ENCODE measurements at places on chromosomes 7 and 10. TPM values are rescaled to one million over a fixed set of nuclear protein-coding genes. Genes with fewer than 3 reads are reported as not detected.

GRCh38 chr7:20906801-20907453 is 120.2 kb upstream of the SP8 start:
- DNase-seq, result no peak

DNA sequence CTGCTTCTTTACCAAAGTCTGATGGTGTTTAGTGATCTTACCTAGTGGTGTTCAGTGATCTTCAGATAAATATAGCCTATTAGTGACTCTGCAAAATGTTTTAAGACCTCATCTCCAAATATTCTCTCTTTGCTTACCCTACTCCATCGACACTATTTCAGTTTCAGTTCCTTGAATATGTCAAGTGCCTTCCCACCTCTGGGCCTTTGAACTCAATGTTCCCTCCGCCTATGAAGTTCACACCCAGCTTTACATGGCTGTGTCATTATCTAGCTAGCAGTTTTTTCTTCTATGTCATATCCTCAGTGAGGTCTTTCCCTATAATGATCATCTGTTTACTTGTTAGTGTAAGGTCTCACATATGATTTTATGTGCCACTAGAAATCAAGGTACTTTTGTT is 322.6 kb downstream of the DGKB start:
- DNase-seq, result no peak

DNA sequence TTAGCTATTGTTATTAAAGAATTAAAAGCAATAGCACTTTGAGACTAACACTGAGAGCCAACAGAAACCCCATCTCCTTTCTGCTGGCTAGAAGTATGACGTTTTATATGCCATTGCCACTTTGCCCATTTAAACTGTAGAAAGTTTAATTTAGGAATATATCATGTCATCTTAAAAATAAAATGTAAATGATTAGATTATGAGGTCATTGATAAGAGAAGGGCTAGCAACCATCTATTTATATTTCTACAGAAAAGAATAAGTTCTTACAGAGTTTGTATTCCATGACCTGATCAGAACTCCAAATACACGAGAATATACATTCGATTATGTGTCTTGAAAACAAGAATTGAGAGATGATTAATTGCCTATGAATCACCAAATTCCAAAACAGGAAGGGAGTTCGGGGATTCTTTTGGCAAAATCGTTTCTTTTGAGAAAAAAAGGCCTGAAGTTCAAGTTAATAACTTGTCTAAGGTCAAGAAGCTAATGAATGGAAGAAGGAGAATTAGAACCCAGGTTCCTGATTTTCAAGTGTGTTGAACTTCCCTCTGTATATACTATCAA is 227.0 kb downstream of the TRIL start:
- DNase-seq, result no peak

GRCh38 chr7:80721883-80722615 is 83.6 kb downstream of the CD36 start:
- no peak for DNase-seq

- DNase-seq, result no peak
These were observed 92.1 kb downstream of the CCDC71L start for GRCh38 chr7:106568680-106569499.

DNA sequence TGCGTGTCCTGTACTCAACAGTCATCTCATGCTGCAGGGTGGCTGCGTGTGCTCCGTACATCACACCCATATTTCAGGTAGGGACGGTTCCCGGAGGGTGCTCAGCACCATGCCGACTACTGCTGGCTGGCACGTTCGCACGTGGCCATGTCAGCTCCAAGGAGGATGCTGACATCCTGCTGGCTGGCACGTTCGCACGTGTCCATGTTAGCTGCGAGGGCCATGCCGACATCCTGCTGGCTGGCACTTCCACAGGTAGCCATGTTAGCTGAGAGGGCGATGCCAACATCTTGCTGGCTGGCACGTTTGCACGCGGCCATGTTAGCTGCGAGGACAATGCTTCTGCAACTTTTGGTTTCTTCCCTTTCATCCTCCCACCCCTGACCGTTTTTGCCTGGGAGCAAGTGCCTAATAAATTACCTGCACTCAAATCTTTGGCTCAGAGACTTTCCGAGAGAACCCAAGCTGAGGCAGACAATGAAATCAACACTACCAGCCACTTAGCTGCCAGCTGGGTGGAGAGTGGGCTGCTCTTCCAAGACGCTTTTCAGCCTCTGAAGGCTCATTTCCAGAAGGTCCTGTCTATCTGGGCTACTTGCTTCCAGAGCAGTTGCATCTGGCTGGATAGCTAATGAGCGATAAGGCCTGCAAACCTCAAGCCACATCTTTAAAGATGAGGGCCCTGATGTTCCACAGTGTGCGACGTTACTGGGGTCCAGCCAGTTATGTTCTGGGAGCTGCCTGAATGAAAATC is 104.6 kb downstream of the WDR37 start:
- no peak for DNase-seq

DNA sequence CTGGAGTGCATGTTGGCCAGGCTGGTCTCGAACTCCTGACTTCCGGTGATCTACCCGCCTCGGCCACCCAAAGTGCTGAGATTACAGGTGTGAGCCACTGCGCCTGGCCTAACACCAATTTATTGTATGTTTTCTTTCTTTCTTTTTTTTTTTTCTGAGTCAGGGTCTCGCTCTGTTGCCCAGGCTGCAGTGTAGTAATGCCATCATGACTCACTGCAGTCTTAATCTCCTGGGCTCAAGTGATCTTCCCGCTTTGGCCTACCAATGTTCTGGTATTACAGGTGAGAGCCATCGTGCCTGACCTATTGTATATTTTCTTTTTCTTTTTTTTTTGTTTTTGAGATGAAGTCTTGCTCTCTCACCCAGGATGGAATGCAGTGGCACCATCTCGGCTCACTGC is 33.8 kb upstream of the UBE2H start:
- no peak for DNase-seq

- DNase-seq, result no peak
These were observed 188.9 kb downstream of the AHR start for GRCh38 chr7:17487343-17487742.

DNA sequence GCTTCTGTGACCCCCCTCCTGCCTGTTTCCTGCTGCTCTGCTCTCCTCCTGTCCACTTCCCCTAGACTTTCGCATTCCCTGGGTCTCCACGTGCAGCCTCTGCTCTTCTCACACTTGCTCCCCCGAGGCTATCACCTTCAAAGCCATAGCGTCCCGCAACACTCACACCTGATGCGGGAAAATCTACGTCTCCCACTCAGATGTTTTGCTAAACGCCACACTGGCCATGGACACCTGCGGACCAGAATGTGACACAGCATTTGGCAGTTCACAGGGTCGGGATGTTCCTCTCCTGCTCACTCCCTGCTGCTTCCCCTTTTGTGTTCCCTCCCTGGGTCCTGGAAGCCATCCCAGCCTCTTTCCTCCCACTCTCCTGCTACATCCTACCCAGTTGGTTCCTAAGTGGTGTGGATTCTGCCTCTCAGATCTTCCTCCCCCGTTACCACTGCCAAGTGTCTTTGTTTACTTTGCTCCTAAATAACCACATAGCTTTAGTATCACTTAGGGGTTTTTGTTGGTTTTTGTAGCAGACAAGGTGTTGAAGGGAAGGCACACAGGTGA is 33.7 kb upstream of the RBM33 start:
- no peak for DNase-seq

GRCh38 chr10:45461034-45461433 is 87.0 kb downstream of the ALOX5 start:
- DNase-seq, result no peak

GRCh38 chr10:86266446-86267242 is 100.0 kb downstream of the GRID1 start:
- DNase-seq, result no peak

GRCh38 chr7:137601642-137602041 is 245.1 kb downstream of the DGKI start:
- DNase-seq, result no peak

DNA sequence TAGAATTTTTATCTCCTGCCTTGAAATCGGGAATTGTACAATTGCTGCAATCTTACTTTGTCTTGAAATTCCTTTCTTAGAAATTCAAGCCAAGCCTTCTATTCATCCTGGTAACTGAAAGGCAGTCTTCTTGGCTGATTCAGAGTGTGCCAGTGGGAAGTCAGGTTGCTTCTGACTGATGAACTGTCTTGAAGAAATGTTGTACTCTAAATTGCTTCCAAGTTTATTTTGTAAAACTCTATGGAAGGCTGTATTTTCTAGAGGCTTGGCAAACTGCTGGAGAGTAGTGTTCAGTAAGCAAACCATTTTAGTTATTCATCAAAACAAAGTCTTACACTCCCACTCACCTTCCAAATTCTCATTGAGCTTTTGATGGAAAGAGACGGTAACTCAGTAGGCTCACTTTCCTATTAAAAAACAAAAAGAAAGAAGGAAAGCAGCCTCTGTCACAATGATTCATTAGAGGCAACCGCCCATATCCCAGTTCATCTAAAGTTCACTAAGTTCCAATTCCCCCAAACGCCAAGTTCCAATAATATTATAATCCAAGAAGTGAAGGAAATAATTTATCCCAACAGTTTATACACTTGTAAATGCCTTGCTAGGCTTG is 187.9 kb upstream of the MALRD1 start:
- no peak for DNase-seq

GRCh38 chr10:112735041-112735695 is 214.9 kb upstream of the TCF7L2 start:
- no peak for DNase-seq

- DNase-seq, result no peak
These were observed 22.4 kb downstream of the ADGRA1 start for GRCh38 chr10:133110133-133110532.

DNA sequence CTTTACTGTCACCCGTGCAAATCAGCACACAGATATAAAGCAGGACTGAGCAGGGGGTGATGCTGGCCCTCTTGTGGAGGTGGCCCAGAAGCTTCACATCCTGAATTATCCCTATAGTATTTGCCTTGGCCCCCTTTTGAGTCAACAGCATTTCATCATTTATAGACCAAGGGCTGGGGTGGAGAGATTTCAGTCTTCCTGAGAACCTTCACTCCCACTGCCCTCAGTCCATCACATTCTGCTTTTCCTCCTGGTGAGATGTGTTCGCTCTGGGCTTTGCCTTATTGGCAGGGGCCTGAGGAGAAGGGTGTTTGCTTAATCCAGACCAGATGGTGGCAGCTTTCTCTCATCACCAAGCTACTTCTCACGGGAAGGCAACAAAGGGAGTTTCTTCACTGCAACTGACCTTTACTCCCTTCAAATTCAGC is 47.7 kb downstream of the NOC3L start:
- no peak for DNase-seq

DNA sequence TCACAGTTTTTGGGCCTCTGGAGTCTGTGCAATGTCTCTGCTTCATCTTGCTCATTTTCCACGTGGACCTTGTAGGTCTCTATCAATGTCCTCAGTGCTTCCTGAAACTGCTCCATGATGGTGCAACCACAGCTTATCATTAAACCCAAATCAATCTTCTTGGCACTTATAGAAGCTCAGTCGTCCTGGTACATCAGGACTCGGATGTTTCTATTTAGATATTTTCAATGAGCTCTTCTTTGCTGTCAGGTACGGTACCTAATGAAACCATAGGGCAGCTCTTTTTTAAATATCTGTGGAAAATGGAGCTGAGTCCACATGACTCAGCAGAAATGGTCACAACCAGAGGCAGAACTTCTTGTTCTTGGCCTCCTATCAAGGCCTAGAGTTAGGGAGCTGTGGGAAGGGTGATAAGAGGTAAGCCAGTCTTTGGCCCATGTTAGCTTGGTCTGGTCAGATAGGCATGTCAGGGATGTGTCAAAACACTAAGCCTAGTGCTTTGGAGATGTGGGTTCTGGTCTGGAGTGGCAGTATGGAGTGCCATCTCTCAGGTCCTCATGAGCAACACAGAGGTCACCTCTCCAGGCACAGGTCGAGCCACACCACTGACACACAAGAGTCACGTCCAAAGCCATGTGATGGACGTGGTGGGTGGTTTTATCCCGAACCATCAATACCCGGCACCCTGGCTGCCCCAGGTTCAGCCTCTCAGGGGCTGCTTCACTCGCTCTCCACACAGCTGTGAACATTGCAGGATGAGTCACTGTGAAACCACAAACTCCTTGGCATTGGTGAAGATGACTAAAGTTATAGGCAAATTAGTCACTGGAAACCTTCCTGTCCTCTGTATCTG is 87.0 kb downstream of the TBXAS1 start:
- no peak for DNase-seq

DNA sequence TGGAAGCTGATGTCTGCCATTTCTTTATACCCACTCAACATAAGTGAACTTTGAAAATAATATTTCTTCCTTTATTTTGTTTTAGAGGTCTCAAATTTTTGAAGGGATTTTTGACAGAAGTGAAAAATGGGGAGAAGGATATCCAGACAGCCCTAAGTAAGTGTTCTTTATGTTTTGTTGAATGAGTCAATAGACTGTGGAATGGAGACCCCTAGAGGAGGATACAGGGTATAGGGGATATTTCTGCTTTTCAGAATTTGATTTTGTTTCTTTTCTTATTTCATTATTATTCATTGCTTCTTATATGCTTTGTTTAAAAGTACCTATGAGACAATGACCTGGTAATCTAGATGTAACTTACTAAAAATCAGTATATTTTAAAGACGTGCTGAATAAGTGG is 34.4 kb downstream of the PLEKHA8 start:
- DNase-seq, result no peak

The HMX2 gene
- total RNA-seq, result not detected

The KLLN gene
- total RNA-seq, result 0.53 TPM

The TAC1 gene
- total RNA-seq, result not detected

The NEBL gene
- 522 TPM for total RNA-seq

The COL1A2 gene
- total RNA-seq, result 127 TPM

The TMEM213 gene
- not detected for total RNA-seq

The IL2RA gene
- total RNA-seq, result 0.88 TPM

The PTN gene
- 27.0 TPM for total RNA-seq

The CCZ1B gene
- 30.9 TPM for total RNA-seq

The ABCB4 gene
- 7.9 TPM for total RNA-seq

The NPC1L1 gene
- total RNA-seq, result not detected

The SYCE1 gene
- not detected for total RNA-seq

The GPC2 gene
- total RNA-seq, result 0.41 TPM

The RELN gene
- 4.1 TPM for total RNA-seq

The PRXL2A gene
- 91.3 TPM for total RNA-seq

The SLC26A3 gene
- not detected for total RNA-seq
